Fibroblast of skin of right quadriceps (primary cell): ENCODE measurements at places on chromosomes 5 and 9.

DNA sequence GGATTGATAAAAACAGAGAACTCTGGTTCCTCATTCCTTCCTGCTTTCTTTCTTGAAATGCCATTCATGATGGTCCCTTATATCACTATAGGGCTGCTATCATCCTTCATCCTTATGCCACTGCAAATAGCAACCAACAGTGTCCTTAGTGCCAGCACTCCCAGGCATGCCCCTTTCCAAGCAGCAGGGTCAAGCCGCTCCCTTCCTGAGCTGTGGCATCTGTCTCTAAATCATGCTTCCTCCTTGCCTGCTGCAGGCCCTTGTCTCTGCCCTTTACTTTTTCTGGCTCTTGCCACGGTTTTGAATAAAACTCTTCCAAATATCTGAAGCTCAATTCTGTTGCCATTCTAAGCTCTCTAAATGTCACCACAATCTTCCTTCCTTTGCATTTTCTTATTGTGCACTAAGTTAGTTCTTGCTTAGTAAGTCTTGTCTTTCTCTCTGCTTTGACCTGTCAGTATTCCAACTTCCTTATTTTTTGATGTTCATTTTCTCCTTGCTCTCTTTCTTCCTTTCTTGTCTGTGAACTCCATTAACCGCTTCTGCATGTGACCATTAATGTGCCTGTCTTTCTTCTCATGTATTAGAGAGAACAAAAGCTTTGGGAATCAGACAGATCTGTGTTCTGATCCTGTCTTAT is 19.9 kb downstream of the TLR4 start:
- DNase-seq = no peak

GRCh38 chr5:110536120-110537115 is 190.1 kb downstream of the TMEM232 start:
- no peak for DNase-seq

DNA sequence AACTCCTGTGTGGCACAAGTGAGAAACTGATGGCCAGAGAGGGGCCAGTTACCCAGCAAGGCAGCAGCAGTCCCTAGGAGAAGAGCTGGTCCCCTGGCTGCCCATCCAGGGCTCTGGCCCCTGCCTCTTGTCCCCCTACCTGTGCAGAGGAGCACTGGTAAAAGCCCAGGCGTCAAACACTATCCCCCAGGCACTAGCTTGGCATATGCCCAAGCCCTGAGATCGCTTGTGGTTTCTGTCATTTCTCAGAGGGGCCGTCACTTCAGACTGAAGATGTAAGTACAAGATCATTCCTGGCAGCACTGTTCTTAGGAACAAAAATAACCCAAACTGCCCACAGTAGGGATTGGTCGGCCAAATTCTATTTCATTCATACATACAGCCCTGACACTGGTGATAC is 53.9 kb downstream of the COL15A1 start:
- peak; percentile 80 for DNase-seq

DNA sequence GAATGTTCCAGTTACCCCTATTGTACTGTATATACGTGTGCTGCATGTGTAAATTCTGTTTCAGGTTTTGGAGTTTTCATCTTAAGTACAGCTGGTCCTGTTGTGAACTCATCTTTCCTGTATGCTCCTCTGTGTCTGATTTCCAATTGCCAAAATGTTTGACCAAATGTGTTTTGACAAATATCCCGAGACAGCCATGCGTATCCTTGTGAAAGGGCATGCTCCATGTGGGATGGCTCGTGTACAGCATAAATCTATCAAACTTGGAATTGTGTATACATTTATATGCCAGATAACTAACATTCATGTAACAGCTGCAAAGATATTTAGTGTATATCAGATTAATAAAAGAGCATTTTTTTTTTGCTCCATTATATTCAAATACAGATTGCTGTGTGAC is 69.5 kb upstream of the IQGAP2 start:
- DNase-seq = no peak
